PC-9 (cell line): ENCODE measurements at places on chromosomes 11 and 22.

GRCh38 chr11:16767137-16767536 lies 28.7 kb downstream of the C11orf58 start:
- DNase-seq, result no peak

DNA sequence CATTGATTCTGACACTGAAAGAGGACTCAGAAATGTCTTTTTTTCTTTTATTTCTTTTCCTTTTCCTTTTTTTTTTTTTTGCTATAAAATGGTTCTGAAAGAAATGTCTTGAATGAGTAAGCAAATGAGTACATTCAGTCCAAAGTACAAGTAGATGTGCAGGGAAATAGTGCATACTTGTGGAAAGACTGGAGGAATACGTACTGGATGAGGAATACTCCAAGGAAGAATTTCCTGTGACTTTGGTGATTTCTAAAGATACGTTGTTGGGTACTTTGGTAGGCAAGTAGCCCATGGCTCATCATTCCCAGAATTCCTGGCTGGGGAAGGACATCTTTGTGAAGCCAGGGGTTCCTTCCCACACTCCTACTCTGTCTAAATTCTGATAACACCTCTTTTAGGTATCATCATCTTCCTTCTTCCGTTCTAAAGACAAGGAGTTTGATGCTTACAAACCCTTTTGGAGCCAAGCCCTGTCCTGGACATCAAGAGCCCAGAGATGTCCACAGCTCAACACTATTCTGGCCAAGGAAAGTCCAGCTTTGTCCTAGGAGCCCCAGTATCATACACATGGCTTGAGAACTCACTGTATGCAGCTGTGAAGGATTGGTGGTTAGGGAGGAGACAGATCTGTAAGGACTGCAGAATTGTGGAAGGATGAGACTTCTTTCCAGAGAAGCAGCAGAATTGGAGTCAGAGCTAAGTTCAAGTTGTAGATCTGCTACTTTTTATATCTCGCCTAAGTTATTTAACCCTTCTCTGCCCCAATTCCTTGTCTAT lies 4.8 kb upstream of the NUP98 start:
- DNase-seq, result no peak

- no peak for DNase-seq
Observed at GRCh38 chr11:79414041-79414440, 26.8 kb downstream of the TENM4 start.

DNA sequence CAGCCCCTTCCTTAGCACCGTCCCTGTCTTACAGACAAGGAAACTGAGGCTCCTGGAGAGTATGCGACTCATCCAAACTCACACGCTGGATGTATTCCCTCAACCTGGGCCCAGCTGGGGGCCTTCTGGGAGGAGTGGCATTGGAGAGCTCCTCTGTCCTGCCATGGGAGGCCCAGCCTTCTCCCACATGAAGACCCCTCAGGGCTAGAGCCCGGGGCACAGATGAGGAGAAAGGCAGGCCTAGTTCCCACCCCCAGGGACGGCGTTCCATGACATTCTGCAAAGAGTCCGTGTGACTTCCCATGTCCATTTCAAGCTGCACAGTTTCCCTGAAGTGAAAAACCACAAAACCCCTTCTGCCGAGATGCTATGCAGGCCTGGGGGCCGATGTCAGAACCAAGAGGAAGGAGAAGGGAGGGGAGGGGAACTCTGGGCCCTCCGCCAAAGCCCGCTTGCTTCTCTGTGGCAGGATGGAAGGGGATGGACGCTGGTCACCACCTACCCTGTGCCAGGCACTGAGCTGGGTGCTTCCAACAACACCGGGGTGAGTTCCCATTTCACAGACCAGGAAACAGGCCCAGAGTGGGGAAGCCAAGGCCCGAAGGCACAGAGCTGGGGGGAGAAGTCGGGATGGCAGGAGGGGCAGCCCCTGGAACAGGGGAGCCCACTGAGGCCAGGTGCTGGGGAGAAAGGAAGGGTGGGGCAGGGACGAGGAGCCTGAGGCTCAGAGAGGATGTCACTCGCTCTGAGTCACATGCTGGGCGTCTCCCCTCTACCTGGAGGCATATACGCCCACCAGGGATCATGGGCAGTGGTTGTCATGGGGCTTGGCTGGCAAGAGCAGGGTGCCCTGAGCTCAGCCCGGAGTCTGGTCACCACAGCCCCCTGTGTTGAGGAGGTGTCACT lies 15.7 kb downstream of the RAC2 start:
- peak; percentile 72 for DNase-seq

- peak; percentile 84 for DNase-seq
Observed at GRCh38 chr11:70760416-70761020, 362.2 kb downstream of the CTTN start.

DNA sequence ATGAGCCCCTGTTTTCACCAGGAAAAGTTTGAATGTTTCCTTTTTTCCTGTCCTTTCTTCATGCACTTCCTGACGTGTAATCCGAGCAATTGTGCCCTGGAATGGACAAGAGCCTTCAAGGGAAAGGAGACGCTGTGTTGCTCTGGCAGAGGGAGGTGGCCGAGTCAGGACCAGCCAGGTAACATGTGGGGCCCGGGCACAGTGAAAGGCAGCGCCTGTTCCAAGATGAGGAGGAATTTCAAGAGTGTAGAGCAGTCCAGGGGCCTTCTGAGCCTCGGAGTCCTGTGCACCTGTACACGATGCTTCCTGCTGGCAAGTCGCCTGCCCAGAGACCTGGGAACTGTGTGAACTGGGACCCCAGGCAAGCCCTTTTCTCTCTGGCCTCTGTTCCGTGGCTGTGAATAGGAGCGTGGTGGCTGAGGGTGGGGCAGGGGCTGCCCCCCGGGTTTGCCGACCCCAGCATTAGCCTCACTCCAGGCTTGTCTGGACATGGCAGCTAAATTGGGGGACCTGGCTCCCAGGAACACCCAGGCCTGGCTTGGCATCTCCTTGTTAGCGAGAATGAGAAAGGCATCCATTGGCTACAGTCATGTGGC lies 92.0 kb downstream of the MYEOV start:
- DNase-seq, result no peak
